ENCODE measurements at places on chromosomes 7 and 10. TPM values are rescaled to one million over a fixed set of nuclear protein-coding genes. Genes with fewer than 3 reads are reported as not detected.

GRCh38 chr7:47759056-47759706 is 177.3 kb upstream of the TNS3 start:
- H3K4me3 ChIP-seq: no peak overlapping the region
- no peak overlapping the region for H3K27ac ChIP-seq
- no peaks in the 10 kb centered on the region for H3K27me3 ChIP-seq
- no peaks in the 10 kb centered on the region for H3K36me3 ChIP-seq

DNA sequence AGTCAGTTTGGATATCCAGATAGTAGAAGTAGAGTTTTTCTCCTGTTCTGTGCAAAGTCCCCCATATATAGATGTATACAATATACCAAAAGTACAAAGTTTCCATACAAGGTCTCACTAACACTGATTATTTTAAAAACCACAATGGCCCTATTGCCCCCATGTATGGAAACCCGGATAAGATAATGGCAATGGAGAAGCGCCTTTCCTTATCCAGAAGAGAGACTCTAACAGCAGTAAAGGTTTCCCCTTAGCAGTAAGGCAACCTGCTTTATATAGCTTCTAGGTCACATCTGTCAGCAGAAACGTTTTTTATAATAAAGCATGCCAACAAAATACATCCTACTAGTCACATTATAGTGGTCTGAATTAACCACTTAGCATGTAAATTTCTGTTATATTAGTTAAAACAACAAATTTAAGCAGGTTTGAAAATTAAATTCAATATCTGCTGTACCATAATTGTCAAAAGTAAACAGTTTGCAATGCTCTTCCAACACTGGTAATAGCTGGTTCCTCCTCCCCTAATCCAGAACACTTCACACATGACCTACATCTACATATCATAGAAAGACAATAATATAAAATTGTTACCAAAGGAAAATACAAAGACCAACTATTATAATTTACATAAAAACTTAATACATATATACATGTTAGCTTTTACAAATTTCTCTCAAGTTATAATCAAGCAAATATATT is 22.4 kb downstream of the USP6NL start:
- DNase-seq: no peak
- H3K4me1 ChIP-seq: no peaks in the 10 kb centered on the region
- no peaks in the 10 kb centered on the region for H3K36me3 ChIP-seq

DNA sequence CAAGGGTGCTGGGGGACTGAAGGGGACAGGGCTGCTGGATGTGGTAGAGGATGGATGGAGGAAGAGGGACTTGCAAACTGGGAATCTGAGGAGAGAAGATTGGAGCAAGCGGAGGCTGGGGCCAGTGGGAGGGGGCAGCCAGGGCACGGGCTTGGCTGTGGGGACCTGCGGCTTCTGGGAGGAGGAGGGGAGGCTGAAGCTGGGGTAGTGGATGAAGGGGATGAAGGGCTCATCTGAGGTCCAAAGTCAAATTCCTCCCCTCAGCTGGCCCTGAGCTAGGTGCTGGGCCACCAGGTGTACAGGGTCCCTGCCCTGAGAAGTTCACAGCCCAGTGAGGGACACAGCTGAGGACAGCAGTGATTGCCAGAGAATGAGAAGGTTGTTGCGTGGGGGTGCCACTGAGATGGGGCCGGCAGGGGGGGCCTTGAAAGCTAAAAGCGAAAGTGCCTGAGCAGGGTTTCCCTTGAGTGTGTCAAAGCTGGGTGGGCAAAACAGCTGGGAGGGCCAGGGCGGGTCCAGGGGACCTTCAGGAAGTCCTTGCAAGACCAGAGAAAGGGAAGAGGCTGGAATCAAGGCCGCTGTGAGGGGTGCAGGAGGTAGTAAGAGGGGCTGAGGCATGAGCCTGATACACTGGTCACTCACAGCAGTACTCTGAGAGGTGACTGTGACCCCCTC is 75.2 kb downstream of the MYL10 start:
- no peak overlapping the region for H3K27ac ChIP-seq
- H3K4me3 ChIP-seq: no peak overlapping the region
- H3K27me3 ChIP-seq: no peaks in the 10 kb centered on the region
- no peaks in the 10 kb centered on the region for H3K36me3 ChIP-seq
- no peaks in the 10 kb centered on the region for H3K4me1 ChIP-seq

DNA sequence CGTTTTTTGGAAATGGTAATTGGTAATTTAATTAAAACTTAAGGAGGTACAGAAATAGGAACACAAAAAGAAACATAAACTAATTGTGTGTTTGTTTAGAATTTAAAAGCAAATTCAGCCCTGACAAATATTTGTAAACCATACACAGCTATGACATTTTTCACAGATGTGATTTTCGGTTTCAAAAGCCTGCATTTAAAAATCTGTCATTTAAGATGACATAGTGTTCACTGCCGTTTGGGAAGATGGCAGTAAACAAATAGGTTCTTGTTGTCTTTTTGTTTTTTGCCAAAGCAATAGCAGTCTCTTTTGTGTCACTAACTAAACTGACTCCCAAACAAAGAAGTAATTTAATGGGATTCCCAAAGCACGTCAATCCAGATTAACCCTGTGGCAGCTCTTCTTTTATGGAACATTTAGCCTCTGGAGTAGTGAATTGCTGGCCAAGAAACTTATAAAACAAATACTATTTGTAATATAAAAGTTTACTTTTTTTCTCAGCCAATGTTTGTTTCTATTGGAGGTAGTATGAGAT is 697.6 kb downstream of the PHTF2 start:
- H3K27me3 ChIP-seq: no peaks in the 10 kb centered on the region
- no peaks in the 10 kb centered on the region for H3K36me3 ChIP-seq
- DNase-seq: no peak
- H3K27ac ChIP-seq: no peak overlapping the region
- no peak overlapping the region for H3K4me3 ChIP-seq

Gene PILRA
- not detected for polyA plus RNA-seq

GRCh38 chr7:20401861-20402746 is 71.4 kb downstream of the ITGB8 start:
- no peaks in the 10 kb centered on the region for H3K4me1 ChIP-seq
- no peaks in the 10 kb centered on the region for H3K27me3 ChIP-seq
- no peaks in the 10 kb centered on the region for H3K36me3 ChIP-seq
- no peak for DNase-seq

- no peaks in the 10 kb centered on the region for H3K27me3 ChIP-seq
- H3K27ac ChIP-seq: no peak overlapping the region
- H3K36me3 ChIP-seq: no peaks in the 10 kb centered on the region
- H3K4me1 ChIP-seq: no peaks in the 10 kb centered on the region
- no peak overlapping the region for H3K4me3 ChIP-seq
- DNase-seq: no peak
These were observed 82.8 kb upstream of the PPP2R2D start for GRCh38 chr10:131817866-131818509.

Gene LRRD1
- not detected for polyA plus RNA-seq

Gene HOXA4
- 0.30 TPM for polyA plus RNA-seq

GRCh38 chr7:127812540-127812939 is 160.5 kb downstream of the SND1 start:
- H3K27ac ChIP-seq: no peak overlapping the region
- H3K4me1 ChIP-seq: no peaks in the 10 kb centered on the region
- peaks cover 8% of the 10 kb centered on the region for H3K36me3 ChIP-seq
- DNase-seq: no peak

GRCh38 chr7:100175296-100175935 is 1.8 kb downstream of the GPC2 start:
- DNase-seq: no peak
- no peaks in the 10 kb centered on the region for H3K27me3 ChIP-seq
- peaks cover 33% of the 10 kb centered on the region for H3K4me1 ChIP-seq
- H3K36me3 ChIP-seq: no peaks in the 10 kb centered on the region
- no peak overlapping the region for H3K27ac ChIP-seq
- no peak overlapping the region for H3K4me3 ChIP-seq

Gene LRRC18
- not detected for polyA plus RNA-seq

- no peak for DNase-seq
- no peaks in the 10 kb centered on the region for H3K27me3 ChIP-seq
- no peak overlapping the region for H3K27ac ChIP-seq
These were observed 241.7 kb downstream of the MAGI2 start for GRCh38 chr7:79211724-79212123.

GRCh38 chr10:5510281-5511072 is 11.1 kb upstream of the CALML5 start:
- no peaks in the 10 kb centered on the region for H3K36me3 ChIP-seq
- no peak overlapping the region for H3K27ac ChIP-seq
- no peaks in the 10 kb centered on the region for H3K27me3 ChIP-seq
